Hippocampal formation (tissue), 2 donors: ENCODE measurements at places on chromosomes 6 and 20.

GRCh38 chr6:25968769-25969168, 6.2 kb downstream of the TRIM38 start:
- DNase-seq: no peak

DNA sequence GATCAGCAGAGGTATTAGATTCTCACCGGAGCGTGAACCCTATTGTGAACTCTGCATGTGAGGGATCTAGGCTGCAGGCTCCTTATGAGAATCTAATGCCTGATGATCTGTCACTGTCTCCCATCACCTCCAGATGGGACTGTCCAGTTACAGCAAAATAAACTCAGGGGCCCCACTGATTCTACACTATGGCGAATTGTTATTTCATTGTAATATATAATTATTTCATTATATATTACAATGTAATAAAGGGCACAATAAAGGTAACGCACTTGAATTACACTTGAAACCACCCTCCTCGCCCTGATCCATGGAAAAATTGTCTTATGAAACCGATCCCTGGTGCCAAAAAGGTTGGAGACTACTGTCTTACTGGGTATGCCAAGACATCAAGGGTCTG, 18.6 kb downstream of the PRKN start:
- DNase-seq: no peak

- no peak for DNase-seq
These were observed 225.2 kb downstream of the SMOC2 start for GRCh38 chr6:168666170-168666569.

DNA sequence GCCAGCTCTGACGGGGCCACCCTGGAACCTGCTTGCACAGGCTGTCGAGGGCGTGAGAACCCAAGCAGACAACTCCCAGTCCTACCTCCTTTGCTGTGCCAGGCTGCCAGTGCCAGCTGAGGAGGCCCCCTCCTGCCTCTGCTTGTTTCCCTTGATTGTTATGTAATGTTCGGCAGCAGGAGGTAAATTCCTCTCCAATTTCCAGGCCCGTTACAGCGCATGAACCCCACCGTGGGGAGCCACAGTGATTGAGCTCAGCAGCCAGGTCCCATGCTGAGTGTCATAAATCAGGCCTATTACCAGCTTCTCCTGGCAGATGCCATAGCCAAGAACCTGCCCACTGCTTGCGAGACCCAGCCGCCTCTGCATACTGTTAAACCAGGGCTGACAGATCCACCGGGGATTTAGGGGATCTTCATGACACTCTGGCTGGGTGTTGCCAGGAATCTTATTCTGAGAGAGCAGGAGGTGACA, 320.5 kb downstream of the DHX35 start:
- DNase-seq: no peak

- DNase-seq: no peak
These were observed 76.7 kb downstream of the SCAND1 start for GRCh38 chr20:35877611-35878010.

DNA sequence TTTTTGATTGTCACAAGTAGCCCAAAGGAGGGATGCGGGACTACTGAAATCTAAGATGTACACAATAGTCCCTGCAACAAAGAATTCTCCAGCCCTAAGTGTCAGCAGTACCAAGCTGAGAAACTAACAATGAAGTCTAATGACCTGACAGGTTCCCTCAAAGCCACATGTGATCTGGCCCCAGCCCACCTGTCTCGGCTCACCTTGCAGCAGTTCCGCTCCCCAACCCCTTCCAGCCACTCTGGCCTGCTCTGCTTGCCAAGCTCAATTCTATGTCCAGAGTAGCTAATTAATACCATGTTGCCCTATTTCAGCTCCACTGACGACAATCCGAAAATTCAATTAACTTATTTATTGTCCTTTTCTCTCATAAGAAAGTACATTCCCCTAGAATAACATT, 72.1 kb downstream of the ZMYND8 start:
- no peak for DNase-seq

DNA sequence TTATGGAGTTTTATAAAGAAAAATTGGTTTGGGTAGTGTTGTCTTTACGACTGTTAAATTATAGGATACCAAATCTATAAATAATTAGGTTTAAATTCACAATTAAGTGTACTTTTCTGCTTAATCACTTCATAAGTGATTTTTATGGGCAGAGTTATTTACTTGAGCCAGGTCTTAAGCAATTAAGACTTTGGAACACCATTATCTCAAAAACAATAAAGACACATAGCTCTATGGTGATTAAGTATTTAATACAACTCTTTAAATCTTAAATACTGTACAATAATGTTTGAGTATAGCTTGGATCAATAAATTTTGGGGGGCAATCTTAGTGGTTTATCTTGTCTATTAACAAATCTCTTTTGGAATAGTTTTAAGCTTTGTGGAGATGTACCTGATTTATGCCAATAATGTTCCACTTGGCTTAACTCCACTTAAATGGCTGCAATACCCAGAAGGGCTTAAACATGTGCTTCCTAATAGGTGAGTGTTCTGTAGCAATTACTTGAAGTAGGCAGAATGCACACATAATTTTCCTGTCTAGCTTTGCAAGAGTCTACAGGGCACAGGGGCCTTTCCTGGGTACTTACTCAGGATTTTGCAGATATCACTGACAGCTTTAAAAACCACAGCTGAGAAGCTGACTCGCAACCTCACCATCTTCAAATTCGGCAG, 7.5 kb downstream of the FERMT1 start:
- no peak for DNase-seq

GRCh38 chr20:38973645-38974044, 11.5 kb downstream of the DHX35 start:
- no peak for DNase-seq

DNA sequence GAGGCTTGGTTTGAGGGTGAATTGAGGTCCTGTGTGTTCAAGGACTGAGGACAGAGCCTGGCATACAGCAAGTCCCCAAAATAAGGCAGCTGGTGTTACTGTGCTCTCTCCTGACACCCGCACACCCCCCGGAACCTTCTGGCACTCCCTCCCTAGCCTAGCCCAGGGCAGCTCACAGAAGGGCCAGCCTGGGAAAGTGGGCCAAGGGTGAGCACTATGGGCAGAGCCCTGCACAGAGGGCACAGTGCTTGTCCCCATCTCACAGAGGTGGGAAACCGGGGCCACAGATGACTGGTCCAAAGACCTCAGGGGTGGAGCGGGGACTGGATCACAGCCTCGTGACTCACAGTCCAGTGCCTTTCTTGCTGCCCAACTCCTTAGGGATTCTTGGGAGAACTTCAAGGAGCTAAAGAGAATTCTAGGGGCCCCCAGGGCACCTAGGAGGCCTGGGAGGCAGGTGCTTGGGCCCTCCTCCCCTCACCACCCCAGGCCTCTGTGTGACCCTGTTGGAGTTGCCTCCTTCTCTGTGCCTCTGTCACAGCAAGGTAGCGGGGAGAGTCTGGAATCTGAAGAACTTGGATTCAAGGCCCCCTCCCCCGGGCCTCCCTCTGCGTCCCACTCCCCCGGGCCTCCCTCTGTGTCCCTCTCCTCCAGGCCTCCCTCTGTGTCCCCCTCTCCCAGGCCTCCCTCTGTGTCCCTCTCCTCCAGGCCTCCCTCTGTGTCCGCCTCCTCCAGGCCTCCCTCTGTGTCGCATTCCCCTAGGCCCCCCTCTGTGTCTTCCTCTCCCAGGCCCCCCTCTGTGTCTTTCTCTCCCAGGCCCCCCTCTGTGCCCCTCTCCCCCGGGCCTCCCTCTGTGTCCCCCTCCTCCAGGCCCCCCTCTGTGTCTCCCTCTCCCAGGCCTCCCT, 13.5 kb downstream of the DLGAP4 start:
- DNase-seq: no peak

GRCh38 chr6:108294297-108294726, 542 bp upstream of the AFG1L start:
- DNase-seq: no peak

GRCh38 chr6:141482796-141483597, 649.7 kb upstream of the GJE1 start:
- DNase-seq: no peak

GRCh38 chr6:77930382-77930781, 277.5 kb downstream of the MEI4 start:
- DNase-seq: no peak

- no peak for DNase-seq
These were observed 49.9 kb upstream of the RANBP9 start for GRCh38 chr6:13761361-13762036.

- DNase-seq: no peak
These were observed 21.2 kb downstream of the ATXN1 start for GRCh38 chr6:16740097-16740496.

DNA sequence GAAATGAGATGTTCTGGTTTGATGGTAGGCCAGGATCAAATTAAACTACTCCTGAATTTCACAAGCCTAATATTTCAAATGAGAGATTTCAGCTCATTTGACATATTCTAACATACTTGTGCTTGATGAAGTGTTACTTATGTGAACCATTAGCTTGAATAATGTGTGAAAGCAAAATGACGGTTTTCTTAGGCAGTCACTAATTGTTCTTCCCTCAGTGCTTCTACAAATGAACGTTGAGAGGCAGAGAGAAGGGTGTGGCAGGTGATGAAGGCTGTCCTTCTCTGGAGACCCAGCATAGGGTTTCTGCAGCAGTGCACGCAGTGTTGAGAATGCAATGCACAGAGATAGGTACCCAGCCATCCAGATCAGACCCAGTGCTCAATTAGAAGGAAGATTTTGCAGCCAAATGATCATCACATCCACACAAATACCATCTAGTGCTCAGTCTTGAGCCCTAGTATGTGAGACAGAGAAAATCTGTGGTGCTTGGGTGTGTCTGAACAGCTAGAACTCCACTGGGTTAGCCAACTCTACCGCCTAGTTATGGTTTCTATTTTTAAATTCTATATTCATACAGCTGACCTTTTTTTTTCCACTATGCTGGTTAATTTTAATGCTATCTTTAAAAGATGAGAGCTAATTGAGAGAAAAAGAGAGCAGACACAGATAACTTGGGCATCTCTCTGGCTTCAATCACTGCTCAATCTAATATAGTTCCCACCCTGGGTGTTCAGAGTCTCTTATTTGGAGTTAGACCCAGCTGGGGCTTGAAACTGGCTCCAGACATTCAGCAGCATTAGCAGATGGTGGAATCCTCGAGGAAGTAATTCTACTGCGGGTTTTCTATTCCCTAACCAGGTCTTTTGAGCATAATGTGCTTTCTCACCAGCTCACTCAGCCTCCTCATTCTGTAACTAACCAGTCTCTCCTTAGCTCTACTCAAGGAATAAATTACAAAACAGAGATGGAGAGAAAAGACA, 4.4 kb upstream of the MYLIP start:
- peak; percentile 39 for DNase-seq

DNA sequence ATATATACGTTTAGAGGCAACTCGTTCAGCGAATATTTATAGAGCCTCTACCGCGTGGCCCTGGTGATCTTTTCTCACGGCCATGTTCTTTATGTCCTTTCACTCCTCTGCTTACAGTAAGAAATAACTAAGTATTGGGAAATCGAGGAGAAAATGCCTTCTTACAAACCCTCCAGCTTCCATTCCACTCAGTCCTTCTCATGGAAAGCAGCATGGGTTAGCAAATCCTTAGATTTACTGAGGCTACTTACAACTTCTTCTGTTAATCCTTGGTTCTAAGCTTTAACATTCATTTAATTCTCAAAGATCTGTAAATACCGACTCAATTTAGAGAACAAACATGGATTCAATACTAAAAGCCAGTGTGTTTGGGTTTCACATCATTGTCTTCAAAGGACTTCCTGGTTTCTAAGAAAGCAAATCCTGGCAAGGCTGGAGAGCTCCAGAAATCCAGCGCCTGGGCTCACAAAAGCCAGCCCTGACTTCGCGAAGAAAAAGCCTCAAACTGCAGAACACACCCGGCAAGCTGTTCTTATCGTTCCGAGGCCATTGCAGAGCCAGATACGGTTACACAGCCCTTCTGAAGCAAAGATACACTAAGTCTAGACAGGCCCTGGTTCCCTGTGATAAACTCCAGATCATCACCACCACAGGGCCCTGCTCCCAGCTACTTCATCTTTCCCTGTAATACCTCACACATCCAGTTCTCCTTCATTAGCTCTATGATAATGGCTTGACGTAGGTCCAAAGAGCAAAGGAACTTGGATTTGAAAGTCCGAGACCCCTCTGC, 19.2 kb downstream of the AGPAT4 start:
- no peak for DNase-seq

DNA sequence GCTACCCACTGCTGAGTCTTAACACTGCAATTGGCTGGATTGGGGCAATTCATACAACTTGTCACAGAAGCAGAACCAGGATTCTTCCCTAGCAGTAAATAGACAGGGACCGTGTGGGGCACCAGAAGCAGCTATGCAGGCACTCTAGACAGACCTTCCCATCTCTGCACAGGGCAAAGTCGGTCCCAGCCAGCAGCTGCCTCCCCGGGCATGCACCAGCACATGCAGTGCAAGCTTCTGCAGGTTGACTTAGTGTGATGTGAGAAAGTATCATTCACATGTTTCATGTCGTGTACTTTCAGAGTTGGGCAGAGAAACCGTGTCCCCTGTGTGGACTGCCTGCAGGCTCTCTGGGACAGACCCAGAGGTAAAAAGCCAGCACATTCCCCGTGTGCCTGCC, 98.0 kb upstream of the FOXA2 start:
- DNase-seq: no peak

DNA sequence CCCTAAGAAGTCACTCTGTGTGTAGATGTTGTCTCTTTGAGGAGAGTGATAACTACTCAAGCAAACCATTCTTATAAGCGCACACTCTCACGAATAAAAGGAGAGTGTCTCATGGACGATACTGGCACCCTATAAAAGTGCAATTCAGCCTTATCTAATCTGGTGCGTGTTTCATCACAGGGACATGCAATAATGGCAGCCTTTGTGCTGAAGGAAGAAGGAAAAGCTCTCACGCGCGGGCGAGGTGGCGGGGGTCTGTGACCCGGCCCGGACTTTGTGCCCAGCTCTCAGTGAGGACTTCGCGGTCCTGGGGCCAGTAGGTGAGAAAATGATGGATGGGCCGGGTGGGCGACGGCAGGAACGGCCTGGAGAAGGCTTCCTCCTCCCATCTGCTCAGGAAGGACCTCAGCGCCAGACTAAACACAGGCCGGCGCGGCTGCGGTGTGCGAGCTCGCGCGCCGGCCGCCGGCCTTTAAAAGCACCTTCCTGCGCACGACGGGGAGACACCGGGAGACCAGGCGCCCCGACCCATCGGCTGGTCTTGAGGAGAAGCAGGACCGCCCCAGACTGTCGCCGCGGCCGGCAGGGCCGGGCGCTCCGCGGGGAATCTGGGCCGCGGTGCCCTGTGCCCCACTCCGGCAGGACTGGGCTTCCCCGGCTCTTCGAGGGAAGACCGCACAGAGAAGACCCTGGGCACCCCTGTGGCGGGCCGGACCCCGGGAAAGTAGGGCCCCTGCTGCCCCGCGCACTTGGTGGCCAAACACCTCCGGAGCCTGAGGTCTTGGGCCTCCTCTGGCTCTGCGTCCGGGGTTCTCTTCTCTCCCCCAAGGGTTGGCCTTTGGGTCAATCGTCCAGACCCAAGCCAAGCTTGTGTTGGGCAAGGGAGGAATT, 8.3 kb upstream of the FOXC1 start:
- no peak for DNase-seq
